ENCODE measurements at places on chromosomes 3 and 15.

DNA sequence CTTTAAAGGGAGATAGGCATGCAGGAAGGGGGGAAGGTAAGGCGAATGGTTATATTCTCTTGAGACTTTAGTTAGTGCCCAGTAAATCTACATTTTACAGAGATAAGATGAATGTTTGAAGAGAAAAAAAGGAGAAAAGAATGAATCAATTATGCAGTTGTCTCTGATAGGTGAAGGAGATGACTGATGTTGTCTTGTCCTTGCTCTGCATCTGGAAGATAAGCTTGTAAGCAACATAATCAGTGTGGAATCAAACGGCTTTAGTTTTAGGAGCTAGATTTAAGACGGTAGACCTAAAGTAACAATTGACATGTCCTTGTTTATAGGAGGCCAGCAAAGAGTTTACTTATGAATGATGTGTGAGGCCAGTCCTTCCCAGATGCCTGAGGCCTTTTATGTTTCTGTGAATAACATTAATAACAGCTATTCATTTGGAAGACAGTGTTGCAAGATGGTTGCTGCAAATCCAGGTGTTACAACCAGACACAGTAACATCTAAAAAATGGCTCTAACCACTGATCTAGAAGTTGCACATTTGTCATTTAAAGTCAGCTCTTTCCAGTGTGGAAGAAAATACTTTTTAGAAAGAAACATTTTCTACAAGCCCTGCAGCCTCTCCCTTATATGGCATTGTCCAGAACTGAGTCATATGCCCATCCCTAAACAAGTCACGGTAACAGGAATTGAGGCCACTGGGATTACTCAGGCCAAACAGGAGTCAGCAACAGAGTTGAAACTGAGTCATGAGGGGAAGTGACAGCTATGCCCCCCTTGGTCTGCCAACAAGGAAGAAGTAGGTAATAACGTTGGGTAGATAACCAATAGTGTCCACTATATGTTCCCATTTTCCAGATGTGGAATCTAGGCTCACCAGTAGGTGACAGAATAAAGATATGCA lies 77.5 kb upstream of the FBN1 start:
- no peak for DNase-seq

- DNase-seq = no peak
These were observed 63.5 kb downstream of the HACD2 start for GRCh38 chr3:123521179-123521969.

DNA sequence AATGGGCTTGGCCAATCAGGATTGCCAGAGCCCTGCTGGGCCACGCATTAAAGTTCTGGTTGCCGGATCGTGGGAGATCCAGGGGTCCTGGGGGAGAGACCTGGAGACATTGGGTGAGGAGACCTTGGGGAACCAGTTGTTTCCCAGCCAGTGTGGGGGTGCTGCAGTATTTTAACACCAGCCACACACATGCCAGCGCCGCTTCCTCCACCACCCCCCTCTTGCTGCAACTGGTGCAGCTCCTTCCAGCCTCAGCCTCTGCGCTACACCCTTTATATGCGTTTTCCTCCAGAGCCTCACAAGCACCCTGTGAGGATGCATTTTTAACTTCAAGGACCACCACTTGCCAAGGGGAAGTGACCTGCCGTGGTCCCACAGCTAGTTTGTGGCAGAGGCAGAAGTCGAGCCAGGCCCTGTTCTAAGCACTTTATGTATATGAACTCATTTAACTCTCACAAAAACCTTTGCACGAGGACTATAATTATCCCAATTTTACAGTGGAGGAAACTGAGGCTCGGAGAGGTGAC lies 29.4 kb upstream of the GRIP2 start:
- DNase-seq = no peak

GRCh38 chr3:42684632-42685362 lies 540 bp upstream of the KLHL40 start:
- no peak for DNase-seq

- no peak for DNase-seq
These were observed 124.8 kb downstream of the VPS13C start for GRCh38 chr15:61935493-61935892.

GRCh38 chr3:7934362-7934761 lies 567.3 kb upstream of the LMCD1 start:
- DNase-seq = no peak

DNA sequence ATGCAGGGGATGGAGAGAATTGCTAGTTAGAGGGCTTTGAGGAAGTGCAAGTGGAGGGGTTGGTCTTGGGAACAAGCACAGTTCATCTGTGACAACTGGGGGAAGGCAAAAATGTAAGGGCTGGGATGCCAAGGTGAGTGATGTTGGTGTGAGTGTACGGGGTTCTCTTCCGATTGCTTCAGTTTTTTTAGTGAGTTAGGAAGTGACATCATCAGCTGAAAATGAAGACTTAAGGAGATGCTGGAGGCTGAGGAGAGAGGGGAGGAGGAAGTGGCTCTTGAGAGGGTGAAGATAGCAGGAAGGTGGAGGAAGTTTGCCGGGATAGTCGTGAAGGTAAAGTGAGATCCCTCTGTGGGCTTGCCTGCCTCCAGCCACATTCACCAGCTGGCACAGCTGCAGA lies 12.7 kb downstream of the TICRR start:
- no peak for DNase-seq

GRCh38 chr15:40349163-40349562 lies 1.7 kb upstream of the PHGR1 start:
- no peak for DNase-seq

DNA sequence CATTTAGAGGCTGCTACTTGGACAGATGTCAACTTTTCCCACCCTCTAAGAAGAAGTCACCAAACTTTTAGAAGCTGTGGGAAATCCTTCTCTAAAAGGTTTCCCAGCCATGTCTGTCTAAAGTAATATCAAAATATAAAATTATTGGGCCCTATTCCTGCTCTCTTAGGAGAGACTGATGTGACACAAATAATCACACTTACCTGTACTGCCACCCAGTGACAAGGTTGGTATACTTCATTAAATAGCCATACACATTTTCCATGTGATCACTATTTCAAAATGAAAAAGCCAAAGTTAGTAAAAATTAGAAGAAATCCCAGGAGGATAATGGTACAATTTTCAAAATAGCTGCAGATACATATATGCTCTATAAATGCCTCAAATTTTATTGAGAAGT lies 12.6 kb downstream of the OSBPL11 start:
- DNase-seq = no peak

DNA sequence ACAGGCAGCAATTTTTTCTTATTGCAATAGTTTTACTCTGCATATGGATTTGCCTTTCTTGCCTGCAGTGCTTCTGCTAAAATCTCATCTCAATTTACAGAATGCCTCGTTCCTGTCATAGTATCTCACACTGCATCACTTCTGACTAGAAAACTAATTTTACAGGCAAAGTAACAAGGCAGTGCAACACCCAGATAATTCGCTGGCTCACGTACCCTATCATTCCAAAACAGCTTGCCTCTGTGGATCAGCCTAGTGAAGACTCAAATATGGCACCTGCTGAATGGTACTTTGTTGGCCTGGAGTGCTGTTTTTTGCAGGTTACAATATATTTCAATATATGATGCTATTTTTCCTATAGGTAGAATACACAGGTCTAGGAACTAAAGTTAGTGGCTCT lies 5.3 kb downstream of the EIF5A2 start:
- DNase-seq = no peak

Measured in activated T-helper 1 cell treated with Interleukin-2 at 50 U/mL for 16 hours (primary cell).